Left renal pelvis (tissue), 4 donors: ENCODE measurements at places on chromosomes 2 and 18. TPM values are rescaled to one million over a fixed set of nuclear protein-coding genes. Genes with fewer than 3 reads are reported as not detected.

DNA sequence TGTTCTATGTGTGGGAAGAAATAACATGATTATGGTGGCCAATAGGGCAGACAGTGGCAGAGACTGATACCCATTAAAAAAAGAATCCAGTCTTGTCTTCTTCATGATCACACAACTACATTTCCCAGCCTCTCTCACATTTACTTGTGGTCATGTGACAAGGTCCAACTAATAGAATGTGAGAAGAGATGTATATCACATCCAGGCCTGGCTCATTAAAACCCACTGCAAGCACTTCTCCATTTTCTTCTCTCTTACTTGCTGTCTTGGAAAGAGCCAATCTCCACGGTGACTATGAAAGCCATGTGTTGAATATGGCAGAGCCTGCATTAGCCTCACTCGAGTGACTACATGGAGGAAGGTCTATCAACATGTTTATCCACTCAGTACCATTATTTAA is 306.2 kb upstream of the ZEB2 start:
- no peak for DNase-seq

DNA sequence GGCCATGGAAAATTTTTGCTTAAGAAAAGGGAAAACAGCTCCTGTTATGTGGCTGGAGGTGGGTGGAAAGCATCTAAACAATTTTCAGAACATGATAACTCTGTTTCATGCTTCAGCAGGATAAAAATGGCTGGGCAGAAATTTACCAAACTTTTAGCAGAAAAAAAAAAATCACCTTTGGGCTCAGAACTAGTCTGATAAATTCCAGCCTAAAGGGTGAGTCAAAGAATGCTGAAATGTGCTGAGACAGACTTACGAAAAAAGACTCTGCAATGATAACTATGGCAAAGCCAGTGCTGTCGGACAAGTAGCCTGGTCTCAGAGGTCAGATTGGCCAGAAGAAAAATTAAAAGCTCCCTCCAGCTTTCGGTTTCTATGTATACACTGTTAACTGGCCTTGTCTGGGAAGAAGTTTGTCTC is 123.6 kb downstream of the LRATD1 start:
- no peak for DNase-seq

The TMEM200C gene
- 2.0 TPM for polyA plus RNA-seq

The LRP1B gene
- 3.7 TPM for polyA plus RNA-seq

DNA sequence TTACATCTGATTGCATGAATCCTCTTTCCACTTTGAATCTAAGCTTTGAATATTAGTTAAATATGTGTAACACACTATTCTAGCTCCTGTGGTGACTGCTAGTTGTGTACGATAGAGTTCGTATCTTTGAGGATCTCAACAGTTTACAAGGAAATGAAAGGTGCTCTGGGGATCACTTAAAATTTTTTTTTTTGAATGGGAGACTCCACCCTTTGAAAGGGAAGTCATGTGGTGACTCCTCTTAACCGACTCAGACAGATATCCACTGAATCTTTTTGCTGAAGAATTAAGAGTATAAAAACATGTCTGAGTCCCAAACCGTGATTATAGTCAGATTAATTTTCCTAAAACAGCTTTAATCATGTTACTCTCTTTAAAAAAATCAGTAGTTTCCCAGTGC is 4.0 kb downstream of the CLIP4 start:
- no peak for DNase-seq

GRCh38 chr2:68762100-68762499 is 27.5 kb downstream of the ARHGAP25 start:
- no peak for DNase-seq

DNA sequence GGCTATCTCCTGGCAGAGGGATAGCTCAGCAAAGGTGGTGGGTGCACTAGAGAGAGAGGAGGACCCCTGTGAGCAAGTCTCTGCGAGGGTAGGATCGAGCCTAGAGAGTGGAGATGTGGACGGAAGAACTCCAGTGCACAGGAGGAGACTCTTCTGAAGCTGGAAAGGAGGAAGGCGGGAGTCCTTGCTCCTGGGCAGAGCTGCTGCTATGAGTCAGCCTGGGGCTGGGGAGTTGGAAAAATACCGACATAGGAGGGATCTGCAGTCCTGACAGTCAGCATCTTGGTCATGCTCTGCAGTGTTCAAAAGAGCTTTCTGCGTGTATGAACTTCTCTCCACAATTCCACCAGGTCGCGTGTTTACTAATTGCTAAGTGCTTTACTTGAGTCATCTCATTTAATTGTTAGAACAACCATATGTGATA is 233.8 kb downstream of the LDLRAD4 start:
- DNase-seq, result no peak

The CYP26B1 gene
- polyA plus RNA-seq, result 16.6 TPM

DNA sequence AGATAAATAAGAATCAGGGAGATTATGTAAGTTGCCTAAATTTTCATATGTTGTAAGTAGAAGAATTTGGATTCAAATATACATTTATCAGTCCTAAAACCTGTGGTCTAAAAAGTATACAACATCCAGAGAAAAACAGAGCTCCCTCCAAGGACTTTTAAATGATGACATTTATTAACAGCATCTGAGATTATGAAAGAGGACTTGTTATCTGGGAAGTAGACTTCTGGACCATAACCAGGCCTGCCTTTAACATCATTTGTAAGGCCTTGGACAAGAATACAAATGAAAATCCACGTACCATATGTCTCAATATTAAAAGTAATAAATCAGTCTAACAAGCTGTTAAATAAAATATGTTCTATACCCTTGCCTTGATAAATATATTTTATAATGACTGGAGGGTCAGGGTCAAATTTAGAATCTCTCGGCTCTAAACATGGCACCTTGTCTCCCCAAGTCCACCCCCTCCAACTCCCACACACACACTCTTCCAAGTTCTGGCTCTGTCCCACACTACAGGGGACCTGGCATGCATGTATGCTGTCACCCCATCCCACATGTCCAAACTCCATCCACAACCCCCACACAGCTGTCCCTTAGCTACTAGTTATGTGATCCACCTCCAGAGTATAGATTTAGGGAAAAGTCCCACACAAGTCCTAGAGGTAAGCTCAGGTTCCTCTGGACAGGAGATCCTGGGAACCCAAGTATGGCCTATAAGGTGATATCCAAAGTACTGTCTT is 382.6 kb downstream of the CDH2 start:
- DNase-seq, result no peak

The AAMP gene
- 140 TPM for polyA plus RNA-seq

- no peak for DNase-seq
These were observed 1036.5 kb upstream of the FANCL start for GRCh38 chr2:59277671-59278070.

The HNMT gene
- 65.8 TPM for polyA plus RNA-seq

The IL37 gene
- polyA plus RNA-seq, result not detected

- DNase-seq, result no peak
These were observed 85.3 kb upstream of the ZNF397 start for GRCh38 chr18:35155398-35156117.

The KCNIP3 gene
- 10.0 TPM for polyA plus RNA-seq

DNA sequence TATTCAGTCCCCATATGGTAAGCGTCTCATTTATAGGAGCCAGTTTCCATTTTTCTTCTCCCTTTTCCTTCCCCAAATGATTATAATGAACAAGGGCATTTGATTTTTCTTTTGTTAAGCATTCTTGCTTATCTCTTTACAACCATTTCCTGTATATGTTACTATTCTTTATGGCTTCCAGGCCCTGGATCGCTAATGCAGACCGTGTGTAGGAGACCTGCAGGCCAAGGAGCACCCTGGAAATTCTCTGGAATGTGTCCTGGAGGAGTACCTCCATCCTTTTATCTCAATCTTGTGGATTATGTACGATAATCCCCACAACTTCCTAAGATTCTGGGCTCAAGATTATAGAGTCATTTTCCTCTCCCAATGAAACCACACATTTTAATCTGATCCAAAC is 439.6 kb upstream of the MMADHC start:
- DNase-seq, result no peak

GRCh38 chr2:237456200-237456843 is 30.7 kb upstream of the MLPH start:
- no peak for DNase-seq

The PSTPIP2 gene
- 9.8 TPM for polyA plus RNA-seq

- DNase-seq, result no peak
These were observed 289.3 kb upstream of the TNP1 start for GRCh38 chr2:217149087-217149660.
